ENCODE measurements at places on chromosomes 11 and 22.

- no peak for DNase-seq
These were observed 197.1 kb downstream of the GRIK4 start for GRCh38 chr11:120708511-120709183.

DNA sequence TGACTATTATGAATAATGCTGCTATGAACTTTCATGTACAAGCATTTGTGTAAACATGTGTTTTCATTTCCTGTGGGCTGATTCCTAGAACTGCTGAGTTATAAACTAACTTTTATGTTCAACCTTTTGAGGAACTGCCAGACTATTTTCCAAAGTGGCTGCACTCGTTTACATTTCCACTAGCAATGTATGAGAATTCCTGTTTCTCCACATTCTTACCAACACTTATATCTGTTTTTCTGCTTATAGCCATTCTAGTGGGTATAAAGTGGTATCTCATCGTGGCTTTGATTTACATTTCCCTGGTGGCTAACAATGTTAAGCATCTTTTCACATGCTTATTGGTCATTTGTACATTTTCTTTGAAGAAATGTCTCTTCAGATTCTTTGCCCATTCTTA is 35.2 kb upstream of the SCUBE2 start:
- DNase-seq: no peak

GRCh38 chr11:89490981-89491690 is at the start of gene NOX4:
Gene NOX4 (minus strand): TSS chr11:89491375. CDS start chr11:89491246, 129 bp downstream.
- no peak for DNase-seq

GRCh38 chr11:92687724-92688123 is 281.7 kb upstream of the MTNR1B start:
- DNase-seq: no peak

DNA sequence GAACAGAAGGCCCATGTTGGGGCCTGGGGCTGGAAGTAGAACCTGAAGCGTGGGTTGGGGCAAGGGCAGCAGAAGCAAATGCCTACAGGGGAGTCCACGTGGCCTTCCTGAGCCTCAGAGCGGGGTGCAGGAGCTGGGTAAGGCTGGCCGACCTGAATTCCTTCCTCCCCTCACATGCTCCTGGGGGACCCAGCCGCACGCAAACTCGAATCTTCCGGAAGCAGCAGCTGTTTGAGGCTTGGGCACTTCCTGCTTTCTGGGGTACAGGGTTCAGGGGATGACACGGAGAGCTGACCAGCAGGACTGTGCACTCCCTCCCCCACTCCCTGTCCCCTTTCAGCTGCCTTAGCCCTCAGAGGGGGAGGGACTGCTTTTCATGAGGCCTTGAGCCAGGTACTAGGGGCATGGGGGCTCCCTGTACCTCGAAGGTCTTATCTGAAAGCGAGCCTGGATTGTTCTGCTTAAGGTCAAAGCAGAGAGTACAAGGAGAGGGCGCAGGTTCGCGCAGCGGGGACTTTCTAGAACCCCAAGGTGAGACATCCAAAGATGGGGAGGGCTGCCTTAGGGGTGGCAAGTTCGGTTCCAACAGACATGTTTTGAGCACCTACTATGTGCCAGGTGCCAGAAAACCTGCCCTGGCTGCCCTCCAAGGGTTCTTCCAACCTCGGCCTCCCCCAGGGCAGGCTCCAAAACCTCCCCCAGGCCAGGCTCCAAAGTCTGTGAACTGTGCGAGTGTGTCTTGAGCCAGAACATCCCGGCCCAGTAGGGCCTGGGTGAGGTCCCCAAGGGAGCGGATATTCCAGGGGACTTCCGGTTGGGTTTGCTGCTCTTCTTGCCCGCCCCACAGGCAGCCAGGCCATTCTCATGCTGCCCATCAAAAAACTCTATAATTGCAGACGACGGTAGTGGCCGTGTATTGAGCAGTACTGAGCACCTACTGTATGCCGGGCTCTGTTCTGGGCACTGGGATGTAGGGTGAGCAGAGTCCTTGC is 1.7 kb downstream of the NCF4 start:
- DNase-seq: no peak

DNA sequence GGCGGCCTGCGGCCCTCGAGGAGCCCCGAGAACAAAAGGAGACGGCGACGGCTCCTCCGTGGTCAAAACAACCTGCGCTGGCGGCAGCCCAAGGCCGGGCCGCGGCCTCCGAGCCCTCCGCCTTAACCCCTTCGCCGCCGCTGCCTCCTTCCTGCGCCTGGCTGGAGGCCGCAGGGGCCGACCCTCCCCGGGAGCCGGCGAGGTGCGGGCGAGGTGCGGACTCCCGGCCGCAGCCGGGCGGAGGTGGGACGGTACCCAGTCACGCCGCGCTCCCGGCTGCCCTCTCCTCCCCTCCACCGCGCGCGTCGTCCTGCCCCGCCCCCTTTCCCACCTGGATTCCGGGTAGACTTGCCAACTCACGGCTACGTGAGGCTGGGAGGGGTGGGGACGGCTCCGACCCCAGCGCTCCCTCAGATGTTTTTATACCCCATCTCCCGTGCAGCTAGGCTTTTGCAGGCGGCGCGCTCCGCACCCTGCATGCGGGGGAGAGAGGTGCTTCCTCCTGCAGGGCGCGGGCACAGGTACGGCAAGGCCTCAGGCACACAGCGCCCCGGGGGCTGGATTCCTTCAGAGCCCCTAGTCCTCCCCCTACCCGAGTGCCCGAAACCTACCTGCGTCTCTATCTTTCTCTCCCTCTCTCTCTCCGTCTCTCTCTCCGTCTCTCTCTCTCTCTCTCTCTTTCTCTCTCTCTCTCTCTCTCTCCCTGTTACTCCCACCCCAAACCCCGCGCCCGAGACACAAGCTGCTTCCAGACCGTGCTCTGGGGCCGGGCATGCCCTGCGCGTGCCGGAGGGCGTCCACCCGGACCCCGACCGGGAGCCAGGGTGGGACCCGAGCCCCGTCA is 2.0 kb downstream of the PDGFB start:
- no peak for DNase-seq

- no peak for DNase-seq
These were observed 12.3 kb upstream of the CD5 start for GRCh38 chr11:61089806-61090491.

DNA sequence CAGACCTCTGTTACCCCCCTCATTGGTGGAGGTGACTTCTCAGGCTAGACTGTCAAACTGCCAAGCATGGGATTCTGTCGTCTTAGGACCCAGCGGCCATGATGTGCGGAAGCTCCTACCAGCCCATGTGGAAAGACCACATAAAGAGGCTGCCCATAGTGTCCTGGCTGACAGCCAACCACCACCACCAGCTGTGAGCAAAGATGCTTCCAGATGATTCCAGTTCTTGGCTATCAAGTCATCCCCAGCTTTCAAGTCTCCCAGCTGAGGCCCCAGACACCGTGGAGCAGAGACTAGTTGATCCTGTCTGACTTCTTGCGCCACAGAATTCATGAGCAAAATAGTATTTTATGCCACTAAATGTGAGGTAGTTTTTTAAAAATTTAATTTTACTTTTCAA is 32.9 kb downstream of the SCUBE1 start:
- no peak for DNase-seq

GRCh38 chr22:47645450-47645914 is 883.0 kb downstream of the TBC1D22A start:
- DNase-seq: no peak

DNA sequence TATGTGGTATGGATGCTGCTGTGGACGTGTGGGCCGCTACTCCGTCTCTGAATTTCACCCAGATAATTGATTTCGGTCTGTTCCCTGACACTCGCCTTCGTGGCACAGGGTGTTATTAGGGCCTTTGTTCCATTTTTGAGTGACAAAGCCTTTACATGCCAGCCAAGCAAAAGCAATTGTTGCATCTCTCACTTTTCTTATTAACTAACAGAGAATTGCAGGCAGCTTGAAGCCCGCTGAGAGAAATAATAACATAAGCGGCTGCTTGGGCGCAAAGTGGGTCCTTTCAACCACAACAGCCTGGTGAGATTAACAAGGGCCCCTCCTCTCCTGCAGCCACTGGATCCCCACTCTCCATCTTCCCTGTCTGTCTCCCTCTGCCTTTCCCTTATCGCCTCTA is 449.4 kb downstream of the NTM start:
- no peak for DNase-seq

GRCh38 chr11:9247863-9248262 is 17.3 kb downstream of the DENND5A start:
- DNase-seq: no peak

- DNase-seq: no peak
These were observed 908.8 kb downstream of the OPCML start for GRCh38 chr11:132623511-132623910.

DNA sequence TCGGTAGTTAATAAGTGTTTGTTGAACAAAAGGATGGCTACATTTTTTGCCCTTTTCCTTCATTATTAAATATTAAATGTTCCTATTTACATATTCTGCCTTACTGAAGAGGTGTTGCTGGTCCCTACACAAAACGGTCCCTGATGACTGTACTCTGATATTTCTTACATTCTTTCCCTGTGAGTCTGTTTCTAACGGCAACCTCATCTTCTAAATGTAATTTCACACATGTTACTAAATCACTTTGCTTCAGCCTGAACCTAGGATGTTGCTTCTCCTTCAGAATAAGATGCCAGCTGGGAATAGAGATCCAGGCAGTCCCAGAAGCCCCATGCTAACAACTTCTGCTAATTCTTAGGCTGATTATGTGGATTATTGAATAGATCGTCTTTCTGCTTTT is 50.3 kb downstream of the SPON1 start:
- DNase-seq: no peak

DNA sequence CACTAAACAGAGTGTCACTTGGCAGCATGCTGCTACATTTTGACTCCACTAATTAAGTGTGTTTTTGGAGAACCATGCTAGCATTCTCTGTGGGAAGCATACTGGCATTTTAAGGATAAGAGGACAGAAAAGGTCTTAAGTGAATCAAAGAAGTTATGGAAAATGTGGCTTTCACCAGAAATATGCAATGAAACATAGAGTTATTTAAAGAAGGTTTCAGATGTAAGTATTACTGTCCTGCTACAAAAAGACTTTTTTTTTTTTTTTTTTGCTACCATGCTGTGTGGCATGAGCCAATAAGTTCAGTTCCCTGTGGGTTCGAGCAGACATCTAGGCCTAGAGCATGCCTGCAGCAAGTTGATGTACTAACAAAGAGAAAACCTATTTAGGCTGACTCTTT is 187.6 kb downstream of the MSANTD4 start:
- no peak for DNase-seq

DNA sequence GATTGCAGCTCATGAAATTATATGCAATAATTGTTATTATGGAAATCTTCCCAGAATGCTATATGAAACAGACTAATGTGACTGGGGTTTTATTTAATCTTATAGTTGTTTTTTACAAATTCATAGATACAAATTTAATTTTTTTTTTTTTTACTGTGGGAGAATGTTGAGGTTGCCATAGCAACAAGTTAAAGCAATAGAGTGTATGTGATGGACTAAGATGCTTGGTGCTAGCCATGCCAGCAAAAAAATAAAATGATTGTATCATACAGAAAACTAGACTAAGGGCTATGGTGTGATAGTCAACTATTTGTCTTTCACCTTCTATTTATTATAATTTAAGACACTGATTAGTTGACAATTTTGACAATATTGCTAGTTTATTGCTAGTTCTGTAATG is 163.2 kb upstream of the BLID start:
- no peak for DNase-seq

GRCh38 chr11:108606495-108607160 is 13.1 kb upstream of the EXPH5 start:
- no peak for DNase-seq

DNA sequence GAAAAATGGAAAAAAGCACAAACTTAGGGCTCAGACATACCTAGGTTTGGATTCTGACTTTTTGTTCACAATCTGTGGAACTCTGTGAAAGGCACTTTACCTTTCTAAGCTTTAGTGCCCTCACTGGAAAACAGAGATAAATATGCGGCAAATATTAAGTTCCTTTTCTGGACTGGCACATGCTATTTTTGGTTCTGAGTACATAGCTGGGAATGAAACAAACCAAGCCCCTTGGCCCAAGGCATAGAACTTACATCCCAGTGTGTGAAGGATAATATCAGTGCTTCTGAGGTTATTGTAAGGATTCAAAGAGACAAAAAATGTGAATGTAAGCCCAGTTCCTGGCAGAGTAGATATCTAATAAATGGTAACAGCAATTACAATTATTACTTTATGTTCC is 227.5 kb downstream of the ADAMTS15 start:
- no peak for DNase-seq

GRCh38 chr11:12247543-12248254 is 129.7 kb upstream of the PARVA start:
- DNase-seq: no peak

- no peak for DNase-seq
These were observed 56.0 kb downstream of the ZNRF3 start for GRCh38 chr22:28939394-28939793.

GRCh38 chr11:17691550-17691949 is 27.8 kb upstream of the MYOD1 start:
- no peak for DNase-seq

DNA sequence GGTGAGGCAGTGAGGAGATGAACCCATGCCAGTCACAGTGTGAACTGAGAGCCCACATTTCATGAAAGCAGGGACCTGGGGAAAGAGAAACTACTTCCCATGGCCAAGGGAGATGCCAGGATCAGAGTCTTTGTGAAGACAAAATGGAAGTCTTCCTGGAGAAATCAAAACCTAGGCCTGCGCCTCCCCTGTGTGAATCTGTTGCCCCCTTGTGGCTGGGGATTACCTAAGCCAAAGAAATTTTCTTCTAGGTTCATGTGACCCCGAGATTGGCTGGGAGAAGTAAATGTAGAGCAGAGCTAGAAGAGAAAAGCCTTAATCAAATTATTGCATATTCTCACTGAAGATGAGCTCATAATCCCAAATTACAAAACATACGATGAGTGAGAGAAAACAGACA is 1075.3 kb downstream of the TBC1D22A start:
- DNase-seq: no peak

GRCh38 chr11:42972741-42973140 is 339.1 kb upstream of the API5 start:
- DNase-seq: no peak

DNA sequence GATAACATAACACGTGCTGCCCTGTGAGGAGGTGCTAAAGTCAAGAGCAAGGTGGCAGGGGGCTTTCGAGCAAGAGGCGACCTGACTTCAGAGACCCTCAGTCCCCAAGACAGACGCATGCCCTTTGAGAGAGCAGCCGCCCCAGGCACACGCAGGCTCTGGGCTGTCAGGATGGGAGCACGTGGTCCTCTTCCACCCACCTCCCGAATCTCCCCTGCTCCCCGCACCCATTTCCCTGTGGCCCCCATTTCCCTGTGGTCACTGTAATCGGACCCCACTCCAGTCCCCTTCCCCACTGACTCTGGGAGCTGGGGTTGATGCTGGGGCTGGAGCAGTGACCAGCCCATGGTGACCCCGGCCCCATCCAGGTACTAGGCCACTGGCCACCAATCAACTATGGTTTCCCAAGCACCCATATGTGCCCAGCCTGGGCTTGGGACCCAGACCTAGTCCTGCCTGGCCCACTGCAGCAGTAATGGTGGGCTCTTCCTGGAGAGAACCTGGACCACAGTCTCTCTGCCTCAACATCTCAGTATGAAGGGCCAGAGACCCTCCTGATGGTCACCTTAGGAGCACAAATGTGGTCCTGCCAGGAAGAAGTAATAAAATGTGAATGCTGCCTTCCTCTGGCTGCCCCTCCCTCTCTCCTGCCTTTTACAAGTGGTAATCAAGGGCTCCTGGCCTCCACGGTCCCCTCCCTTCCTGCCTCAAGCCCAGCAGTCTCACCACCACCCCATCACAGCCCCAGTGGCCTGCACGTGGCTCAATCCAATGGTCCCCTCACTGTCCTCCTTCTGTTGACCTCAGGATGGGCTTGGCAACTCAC is 39.0 kb downstream of the IGLL5 start:
- DNase-seq: no peak

Measured in stimulated activated CD8-positive, alpha-beta memory T cell treated with anti-CD3 and anti-CD28 coated beads, Interleukin-7, amount 100 ng/mL, for 1 hour (primary cell).